ENCODE measurements at places on chromosomes 2 and 18.

DNA sequence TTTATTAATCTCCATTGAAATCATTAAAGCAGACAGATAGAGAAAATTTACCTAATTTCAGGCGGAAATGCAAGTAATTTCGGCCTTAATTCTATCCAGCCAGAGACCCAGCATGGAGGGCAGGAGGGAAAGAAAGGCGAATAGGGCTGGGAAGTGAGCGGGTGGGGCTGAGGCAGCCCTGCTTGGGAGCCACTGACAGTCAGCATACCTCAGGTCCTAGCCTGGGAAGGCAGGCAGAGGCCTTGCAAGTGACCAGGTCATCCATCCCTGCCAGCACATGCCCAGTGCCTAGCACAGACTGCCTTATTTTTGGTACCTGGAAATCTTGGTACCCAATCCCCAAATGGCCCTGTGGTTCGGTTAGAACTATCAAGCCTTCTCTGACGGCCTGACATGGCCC is 1.5 kb downstream of the GDF7 start:
- no peak for DNase-seq

- DNase-seq, result no peak
Measured at GRCh38 chr2:109066501-109066900, 62.5 kb upstream of the SH3RF3 start.

DNA sequence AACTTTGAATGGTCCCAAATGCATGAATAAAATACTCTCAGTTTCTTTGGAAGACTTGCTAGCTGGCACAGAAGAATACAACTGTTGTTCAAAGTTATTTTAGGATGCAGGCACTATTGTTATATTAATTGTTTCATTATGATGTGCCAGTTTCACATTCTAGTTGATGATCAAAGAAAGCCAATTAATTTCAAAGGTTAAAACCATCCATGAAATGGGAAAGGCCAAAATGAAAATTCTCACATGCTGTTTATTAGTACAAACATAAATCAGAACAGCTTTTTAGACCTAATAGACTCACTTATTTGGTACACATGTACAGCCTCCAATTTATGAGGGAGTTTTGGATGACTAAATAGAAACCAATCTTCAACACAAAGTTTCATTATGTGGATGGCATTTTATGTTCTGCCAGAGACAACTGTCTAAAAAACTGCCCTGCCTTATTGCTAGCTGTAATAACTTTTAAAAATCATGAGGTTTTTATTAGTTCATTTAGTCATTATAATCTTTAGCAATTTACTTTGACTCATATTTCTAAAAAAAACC is 42.2 kb downstream of the RFTN2 start:
- DNase-seq, result no peak

- no peak for DNase-seq
Measured at GRCh38 chr2:170509452-170510193, 205.5 kb upstream of the SP5 start.

DNA sequence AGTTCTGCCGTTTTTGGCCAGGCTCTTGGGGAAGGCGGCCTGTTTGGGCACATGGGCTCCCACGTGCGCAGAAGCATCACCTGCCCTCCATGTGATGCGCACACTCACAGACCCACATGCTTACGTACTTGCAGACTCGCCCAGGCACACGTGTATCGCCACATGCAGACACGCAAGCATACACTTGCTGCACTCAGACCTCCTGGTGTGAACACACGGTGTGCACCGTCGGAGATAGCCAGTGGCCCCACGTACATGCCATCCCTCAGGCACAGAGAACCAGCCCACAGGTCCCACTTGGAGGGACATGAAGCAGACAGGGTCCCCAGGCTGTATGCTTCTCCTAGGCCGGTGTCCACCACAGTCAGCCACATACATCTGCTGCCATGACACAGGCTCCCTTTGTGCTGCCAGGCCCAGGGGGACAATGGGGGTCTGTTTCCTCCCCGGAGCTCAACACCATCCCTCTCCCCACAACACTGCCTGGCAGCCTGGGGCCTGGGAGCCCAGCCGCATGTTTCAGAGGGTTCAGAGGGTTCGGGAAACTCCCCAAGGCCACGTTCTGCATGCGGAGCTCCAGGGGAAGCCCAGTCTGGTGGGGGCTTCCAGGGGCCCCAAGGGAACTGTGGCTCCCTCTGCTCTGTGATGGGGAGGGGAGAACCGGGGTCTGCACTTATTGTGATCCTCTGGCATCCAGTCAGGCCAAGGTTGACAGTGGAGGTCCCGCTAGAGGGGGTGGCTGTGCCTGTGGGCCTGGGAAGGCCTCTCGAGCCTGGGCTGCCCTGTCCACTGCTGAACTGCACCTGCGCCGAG is 208.1 kb upstream of the HAAO start:
- no peak for DNase-seq

- peak; percentile 30 for DNase-seq
Measured at GRCh38 chr2:62381656-62382055, 124.3 kb downstream of the TMEM17 start.

- DNase-seq, result no peak
Measured at GRCh38 chr2:24815171-24815570, 21.9 kb downstream of the CENPO start.

GRCh38 chr2:19209575-19210341 is 148.7 kb downstream of the OSR1 start:
- peak; percentile 2 for DNase-seq

DNA sequence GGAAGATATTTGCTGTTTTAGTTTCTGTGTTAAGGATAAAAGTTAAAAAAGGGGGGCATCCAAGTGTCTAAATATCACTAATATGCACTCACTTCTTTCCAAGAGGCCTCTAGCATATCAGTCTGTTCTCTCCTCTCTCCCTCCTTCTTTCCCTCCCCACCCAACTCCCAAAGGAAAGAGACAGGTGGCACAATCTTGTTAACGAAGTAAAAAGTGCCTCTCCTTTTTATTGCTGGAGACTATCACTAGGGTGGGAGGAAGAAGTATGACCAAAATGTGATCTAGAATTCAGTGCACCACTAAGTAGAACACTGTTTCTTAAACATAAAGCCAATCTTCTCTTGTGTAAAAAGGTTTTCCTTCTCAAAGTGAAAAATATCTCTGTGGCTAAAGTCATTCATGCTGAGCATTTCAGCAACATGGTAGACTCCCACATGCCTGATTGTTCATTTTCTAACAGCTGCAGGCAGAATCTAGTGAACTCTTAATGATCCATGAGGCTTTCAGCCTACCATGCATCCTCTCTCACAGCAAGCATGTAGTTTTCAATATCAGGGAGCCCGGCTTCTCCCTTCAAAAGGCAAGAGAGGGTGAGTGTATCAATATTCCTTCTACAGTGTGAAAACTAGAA is 39.5 kb downstream of the RNU4ATAC start:
- DNase-seq, result no peak

GRCh38 chr2:174446531-174446930 is 40.3 kb downstream of the GPR155 start:
- no peak for DNase-seq

DNA sequence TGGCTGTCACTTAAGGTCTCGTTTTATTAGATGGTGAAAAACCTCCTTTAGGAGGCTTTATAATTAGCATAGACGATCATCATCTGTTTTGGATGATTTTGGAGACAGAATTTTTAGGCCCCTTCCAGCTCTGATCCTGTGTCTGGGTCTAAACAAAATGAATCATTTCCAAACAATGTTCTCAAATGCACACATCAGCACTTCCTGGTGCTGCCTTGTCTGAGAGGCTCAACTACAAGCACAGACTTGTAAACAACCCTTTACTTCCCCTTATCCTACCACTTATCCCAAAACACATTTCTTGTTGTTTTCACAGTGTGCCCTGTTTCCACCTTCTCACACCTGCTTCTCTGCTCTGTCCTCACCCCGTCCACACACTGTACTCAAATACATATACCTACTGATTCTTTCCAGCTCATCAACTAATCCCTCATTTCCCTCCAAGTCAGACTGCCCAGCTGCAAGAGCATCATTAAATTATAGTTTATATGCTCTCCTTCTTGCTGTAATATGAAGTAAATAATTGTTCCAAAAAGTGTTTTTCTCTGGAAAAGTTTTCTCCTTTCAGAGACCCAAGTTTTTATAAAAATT is 71.2 kb upstream of the COL3A1 start:
- no peak for DNase-seq

DNA sequence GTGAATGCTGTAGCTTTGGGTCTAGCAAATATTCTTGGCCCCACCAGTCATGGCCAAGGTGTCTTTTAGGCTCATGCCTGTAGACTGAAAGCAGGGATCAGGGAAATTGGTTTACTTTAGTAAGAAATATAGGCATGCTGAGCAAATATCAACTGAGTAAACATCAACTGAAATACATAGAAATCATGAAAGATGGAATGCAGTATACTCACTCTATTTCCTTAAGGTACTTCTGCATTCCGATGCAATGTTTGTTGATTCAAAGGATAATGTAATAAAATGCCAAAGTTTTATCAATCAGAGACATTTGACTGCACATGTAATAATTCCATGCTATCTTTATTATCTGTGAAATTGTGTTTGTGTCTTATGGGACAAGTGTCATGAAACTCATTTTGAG is 19.6 kb upstream of the IL1R1 start:
- DNase-seq, result no peak

DNA sequence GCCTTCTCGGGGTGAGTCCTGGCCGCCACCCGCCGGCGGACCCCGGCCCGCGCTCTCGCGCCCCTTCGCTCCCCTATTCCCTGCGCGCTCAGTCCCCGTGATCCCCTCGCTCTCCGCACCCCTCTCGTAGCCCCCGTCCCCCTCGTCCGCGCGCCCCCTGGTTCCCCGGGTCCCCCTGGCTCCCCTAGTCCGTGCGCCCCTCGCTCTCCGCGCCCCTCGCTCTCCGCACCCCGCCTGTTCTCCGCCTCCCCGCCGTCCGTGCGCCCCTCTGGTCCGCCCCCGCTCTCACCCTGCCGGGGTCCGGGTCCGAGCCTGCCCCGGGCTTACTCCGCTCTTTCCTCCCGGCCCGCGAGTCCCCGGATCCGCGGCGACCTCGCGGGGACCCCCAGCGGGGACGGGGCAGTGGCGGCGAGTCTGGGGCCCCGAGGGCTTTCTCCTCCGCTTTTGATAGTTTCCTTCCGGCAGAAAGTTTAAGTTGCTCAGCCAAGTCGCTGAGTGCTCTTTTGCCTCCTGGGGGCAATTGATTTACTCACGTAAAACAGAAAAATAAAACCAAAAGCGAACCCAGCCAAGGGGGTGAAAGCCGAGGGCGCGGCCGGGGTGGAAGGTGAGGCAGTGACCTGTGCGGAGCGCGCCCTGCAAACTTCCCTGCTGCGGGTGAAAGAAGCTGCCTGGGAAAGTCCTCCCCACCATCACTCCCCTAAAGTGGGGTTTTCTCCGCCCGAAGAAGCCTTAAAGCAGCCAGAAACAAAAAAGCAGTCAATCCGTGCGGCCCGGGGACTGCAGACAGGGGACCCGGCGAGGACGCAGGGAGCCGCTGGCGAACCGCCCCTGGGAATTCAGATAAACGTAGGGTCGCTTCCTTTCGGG is 568 bp downstream of the RAB31 start:
- DNase-seq, result peak; percentile 32

GRCh38 chr2:55431982-55432627 is 12.4 kb upstream of the CCDC88A start:
- DNase-seq, result peak; percentile 81

GRCh38 chr18:22558945-22559385 is 141.2 kb upstream of the CTAGE1 start:
- no peak for DNase-seq

DNA sequence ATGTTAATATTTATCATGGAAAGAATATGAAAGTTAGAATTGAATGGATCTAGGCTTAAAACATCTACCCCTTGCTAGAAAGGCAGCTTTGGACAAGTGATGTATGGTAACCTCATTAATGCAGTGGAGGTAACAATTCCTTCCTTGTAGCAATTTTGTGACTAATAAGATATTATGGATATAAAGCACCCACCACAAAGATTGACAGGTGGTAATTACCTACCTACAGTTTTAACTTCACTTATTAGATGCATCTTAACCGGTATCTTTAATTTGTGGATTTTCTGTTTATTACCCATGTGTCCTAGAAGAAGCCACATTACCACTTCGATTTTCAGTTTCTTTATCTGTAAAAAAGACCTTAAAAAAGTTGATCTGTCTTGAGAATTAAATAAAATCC is 367.0 kb downstream of the DSC3 start:
- DNase-seq, result no peak

DNA sequence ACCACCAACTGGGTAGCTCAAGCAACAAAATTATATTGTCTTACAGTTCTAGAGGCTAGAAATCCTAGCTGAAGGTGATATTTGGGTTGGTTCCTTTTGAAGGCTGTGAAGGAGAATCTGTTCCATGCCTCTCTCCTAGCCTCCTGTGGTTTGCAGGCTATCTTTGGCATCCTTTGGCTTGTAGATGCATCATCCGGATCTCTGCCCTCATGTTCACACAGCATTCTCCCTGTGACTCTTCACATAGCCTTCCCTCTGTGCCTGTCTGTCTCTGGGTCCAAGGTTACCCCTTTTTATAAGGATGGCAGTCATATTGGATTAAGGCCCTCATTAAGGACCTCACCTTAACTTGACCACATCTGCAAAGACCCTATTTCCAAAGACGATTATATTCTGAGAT is 78.6 kb upstream of the MAP3K20 start:
- no peak for DNase-seq

DNA sequence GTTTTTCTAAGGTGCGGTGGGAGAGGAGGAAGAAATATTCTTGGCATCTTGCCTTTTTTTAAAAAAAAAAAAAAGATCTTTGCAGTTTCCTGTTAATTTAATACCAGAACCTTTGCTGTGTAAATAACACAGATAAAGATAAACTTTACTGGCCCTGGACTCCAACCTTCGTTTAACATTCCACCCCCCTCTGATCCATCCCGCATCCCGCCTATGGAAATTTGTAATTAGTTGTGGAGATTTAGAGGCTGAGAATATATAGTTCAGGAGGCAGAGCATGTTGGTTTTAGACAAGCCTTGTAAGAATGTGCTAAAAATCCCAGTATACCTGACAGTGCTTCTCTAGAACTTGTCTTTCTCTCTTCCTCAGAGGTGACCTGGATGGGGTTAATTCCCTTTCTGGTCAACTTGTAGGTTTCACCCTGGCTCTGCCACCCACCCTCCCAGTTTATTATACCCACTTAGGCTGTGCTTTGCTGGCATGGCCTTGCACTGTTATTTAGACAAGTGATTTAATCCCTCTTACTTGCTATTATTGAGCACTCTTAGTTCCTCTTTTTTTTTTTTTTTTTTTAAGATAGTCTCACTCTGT is 2.9 kb upstream of the C2orf72 start:
- DNase-seq, result no peak

GRCh38 chr2:21916934-21917522 is 793.3 kb downstream of the TDRD15 start:
- no peak for DNase-seq

DNA sequence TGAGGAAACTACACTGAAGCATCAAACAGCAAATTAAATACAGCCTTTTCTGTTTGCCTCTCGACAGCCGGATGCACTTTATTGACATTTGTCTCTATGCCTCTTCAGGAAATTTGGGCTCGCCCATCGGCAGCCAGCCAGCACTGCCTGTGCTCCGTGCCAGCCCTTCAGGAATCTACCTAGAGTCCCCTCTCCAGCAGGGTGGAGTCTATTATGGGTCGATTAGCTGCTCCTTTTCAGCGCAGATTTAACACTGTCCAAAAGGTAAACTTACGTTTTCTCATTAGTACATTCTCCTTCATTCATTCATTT is 91.5 kb downstream of the MYCN start:
- DNase-seq, result no peak

- DNase-seq, result peak; percentile 69
Measured at GRCh38 chr2:72142570-72143440, 4.9 kb downstream of the CYP26B1 start.
